ENCODE measurements at places on chromosomes 7 and 10. TPM values are rescaled to one million over a fixed set of nuclear protein-coding genes. Genes with fewer than 3 reads are reported as not detected.

Gene NRCAM
- 0.49 TPM for polyA plus RNA-seq

Gene MSMB
- not detected for polyA plus RNA-seq

Gene MYO1G
- 167 TPM for polyA plus RNA-seq

Gene VAX1
- polyA plus RNA-seq = not detected

Gene STEAP4
- 0.09 TPM for polyA plus RNA-seq

Gene TMEM196
- not detected for polyA plus RNA-seq

Gene DCLRE1C
- 49.7 TPM for polyA plus RNA-seq

Gene SLC16A12
- polyA plus RNA-seq = not detected

Gene OR2A5
- not detected for polyA plus RNA-seq

Gene MMP21
- not detected for polyA plus RNA-seq

Gene ZNF853
- polyA plus RNA-seq = 1.5 TPM

Gene GPRIN2
- not detected for polyA plus RNA-seq

Gene WEE2
- not detected for polyA plus RNA-seq

Gene ZNF32
- 62.2 TPM for polyA plus RNA-seq

Gene AGMO
- not detected for polyA plus RNA-seq

Gene SEMA3A
- polyA plus RNA-seq = 0.08 TPM

Gene ITPRIP
- 22.8 TPM for polyA plus RNA-seq
